ENCODE measurements at places on chromosomes 12 and 14. TPM values are rescaled to one million over a fixed set of nuclear protein-coding genes. Genes with fewer than 3 reads are reported as not detected.

Gene DBX2
- not detected for total RNA-seq

Gene RTL1
- not detected for total RNA-seq

Gene ZC2HC1C
- not detected for total RNA-seq

Gene LRRC10
- total RNA-seq = not detected

Gene TUBA1C
- 90.0 TPM for total RNA-seq

Gene TPPP2
- 0.67 TPM for total RNA-seq

DNA sequence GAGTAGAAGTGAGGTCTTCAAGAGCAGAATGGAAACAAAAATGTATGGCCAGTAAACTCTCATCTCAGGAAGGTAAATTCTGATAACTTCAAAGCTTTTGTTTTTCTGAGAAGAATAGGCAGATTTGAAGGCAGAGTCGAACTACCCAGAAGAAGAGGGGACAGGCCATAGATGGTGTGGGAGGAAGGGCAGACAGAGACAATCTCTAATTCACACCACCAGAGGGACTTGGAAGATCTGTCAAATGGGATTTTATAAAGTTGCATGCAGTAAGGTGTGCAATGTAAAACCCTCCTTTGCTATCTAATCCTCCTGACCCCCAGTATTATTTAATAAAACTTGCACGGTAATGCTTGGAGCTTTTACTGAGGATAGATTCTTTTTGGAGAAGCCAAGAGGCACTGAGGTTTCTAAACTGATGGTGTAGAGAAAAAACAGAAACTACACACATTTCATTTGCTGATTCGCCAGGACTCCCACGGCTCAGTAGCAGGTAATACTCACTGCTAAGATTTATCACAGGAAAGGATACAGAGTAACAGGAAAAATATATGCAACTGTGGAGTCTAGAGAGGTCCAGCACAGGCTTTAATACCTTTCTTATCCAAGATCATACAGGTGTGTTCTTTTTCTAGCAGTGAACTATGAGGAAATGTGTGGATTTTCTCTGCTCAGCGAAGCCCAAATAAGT is 18.3 kb downstream of the SLC38A2 start:
- no peaks in the 10 kb centered on the region for H3K4me1 ChIP-seq
- no peak overlapping the region for H3K27ac ChIP-seq
- no peak for DNase-seq
- no peaks in the 10 kb centered on the region for H3K27me3 ChIP-seq
- H3K36me3 ChIP-seq = no peaks in the 10 kb centered on the region

- H3K4me3 ChIP-seq = no peak overlapping the region
- no peak for DNase-seq
- no peak overlapping the region for H3K27ac ChIP-seq
- H3K27me3 ChIP-seq = no peaks in the 10 kb centered on the region
Observed at GRCh38 chr14:94037954-94038353, 11.8 kb downstream of the OTUB2 start.

GRCh38 chr14:91108941-91109611 is 4.8 kb upstream of the DGLUCY start:
- no peaks in the 10 kb centered on the region for H3K4me1 ChIP-seq
- no peaks in the 10 kb centered on the region for H3K27me3 ChIP-seq
- DNase-seq = peak; percentile 31
- peak overlapping the region; percentile 77 for H3K27ac ChIP-seq
- no peaks in the 10 kb centered on the region for H3K36me3 ChIP-seq

DNA sequence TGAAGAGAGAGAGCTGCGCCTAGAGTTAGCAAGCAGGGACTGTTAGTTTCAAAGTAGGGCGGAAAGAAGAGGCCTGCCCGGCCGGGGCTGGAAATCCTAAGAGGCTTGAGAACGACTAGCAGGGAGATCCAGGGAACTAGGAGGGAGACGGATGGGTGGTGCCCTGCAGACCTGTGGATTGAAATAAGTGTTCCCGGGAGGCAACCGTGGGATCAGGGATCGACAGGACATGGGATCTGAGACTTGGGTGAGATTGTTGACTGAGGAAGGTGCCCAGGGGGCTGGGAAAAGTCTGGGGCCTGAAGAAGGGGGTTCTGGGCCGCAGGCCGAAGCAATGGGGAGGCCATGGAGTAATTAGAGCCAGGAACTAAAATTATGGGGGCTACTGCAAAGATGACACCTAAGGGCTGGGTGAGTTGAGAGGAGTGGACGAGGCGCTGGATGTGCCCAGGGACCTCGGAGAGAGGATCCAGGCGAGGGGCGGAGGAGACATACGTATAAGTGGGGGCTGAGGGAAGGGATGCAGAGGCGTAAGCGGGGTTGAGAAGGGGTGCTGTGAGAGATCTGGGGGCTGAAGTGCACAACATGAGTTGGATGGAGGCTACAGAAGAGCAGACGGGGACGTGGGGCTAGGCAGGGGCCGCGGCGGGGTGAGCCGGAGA is 635 bp downstream of the LTA4H start:
- H3K27me3 ChIP-seq = no peaks in the 10 kb centered on the region
- no peaks in the 10 kb centered on the region for H3K36me3 ChIP-seq
- peak overlapping the region; percentile 95 for H3K27ac ChIP-seq
- DNase-seq = peak; percentile 17
- H3K4me3 ChIP-seq = peak overlapping the region; percentile 98
- H3K4me1 ChIP-seq = peaks cover 8% of the 10 kb centered on the region

- DNase-seq = peak; percentile 66
- no peaks in the 10 kb centered on the region for H3K36me3 ChIP-seq
- H3K4me1 ChIP-seq = peaks cover 8% of the 10 kb centered on the region
- H3K27ac ChIP-seq = peak overlapping the region; percentile 90
- no peak overlapping the region for H3K4me3 ChIP-seq
Observed at GRCh38 chr14:104680806-104681688, 8.4 kb upstream of the INF2 start.

DNA sequence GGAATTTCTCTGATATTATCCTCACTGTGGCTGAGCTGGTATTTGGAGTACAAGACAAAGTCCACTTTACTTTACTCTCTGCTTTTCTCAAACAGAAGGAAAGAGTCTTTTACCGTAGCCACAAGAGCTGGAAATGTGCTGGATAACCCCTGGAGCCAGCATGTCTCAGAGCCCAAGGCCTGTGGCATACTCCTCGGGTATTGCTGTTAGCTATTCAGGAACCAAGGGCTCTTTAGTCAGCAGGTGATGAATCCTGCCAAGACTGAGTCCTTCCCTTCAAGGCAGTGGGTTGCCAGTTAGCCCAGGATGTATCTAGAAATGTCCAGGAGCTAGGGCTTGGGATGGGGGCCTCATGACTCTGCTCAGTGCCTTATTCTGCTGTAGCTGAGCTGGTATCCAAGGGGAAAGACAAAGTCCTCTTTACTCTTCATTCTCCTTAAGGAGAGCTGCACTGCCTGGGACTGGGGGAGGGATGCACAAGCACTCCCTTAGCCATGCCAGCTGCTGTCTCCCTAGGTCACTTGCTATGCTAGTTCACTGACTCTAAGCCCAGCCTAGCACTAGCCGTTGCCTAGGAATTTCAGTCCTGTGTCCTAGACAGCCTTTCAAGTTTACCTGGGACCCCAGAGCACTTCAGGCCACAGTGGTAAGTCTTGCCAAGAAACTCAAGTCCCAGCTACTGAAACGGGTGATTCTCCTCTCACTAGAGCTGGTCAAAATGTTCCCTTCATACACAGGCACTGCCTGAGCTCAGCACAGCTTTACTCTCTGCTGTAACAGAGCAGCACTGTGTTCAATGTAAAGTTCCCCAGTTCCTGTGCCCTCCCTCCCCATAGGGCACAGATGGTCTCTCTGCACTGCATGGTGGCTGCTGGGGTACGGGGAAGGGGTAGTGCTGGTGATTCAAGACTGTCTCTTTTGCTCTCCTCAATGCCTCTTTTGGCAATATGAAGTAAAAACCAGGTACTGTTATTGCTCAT is 136.4 kb downstream of the SLC35F4 start:
- no peak for DNase-seq
- H3K4me1 ChIP-seq = no peaks in the 10 kb centered on the region
- no peaks in the 10 kb centered on the region for H3K27me3 ChIP-seq
- H3K27ac ChIP-seq = no peak overlapping the region
- no peaks in the 10 kb centered on the region for H3K36me3 ChIP-seq

- H3K4me1 ChIP-seq = no peaks in the 10 kb centered on the region
- no peaks in the 10 kb centered on the region for H3K36me3 ChIP-seq
- peak; percentile 88 for DNase-seq
- H3K27me3 ChIP-seq = no peaks in the 10 kb centered on the region
- peak within 1 kb of the TSS; percentile 84 for H3K4me3 ChIP-seq
Observed at GRCh38 chr12:54419088-54419887, at the start of gene ITGA5. ITGA5 (minus strand) TSS chr12:54419266; CDS start chr12:54419198, 68 bp downstream.

- no peak overlapping the region for H3K4me3 ChIP-seq
- no peak for DNase-seq
- H3K27ac ChIP-seq = no peak overlapping the region
- no peaks in the 10 kb centered on the region for H3K36me3 ChIP-seq
Observed at GRCh38 chr12:67909681-67910080, 79.6 kb upstream of the IFNG-AS1 start.

GRCh38 chr14:90651271-90651804 is 164.9 kb downstream of the TTC7B start:
- H3K36me3 ChIP-seq = no peaks in the 10 kb centered on the region
- H3K27ac ChIP-seq = no peak overlapping the region
- no peak for DNase-seq
- H3K27me3 ChIP-seq = no peaks in the 10 kb centered on the region
- no peak overlapping the region for H3K4me3 ChIP-seq

DNA sequence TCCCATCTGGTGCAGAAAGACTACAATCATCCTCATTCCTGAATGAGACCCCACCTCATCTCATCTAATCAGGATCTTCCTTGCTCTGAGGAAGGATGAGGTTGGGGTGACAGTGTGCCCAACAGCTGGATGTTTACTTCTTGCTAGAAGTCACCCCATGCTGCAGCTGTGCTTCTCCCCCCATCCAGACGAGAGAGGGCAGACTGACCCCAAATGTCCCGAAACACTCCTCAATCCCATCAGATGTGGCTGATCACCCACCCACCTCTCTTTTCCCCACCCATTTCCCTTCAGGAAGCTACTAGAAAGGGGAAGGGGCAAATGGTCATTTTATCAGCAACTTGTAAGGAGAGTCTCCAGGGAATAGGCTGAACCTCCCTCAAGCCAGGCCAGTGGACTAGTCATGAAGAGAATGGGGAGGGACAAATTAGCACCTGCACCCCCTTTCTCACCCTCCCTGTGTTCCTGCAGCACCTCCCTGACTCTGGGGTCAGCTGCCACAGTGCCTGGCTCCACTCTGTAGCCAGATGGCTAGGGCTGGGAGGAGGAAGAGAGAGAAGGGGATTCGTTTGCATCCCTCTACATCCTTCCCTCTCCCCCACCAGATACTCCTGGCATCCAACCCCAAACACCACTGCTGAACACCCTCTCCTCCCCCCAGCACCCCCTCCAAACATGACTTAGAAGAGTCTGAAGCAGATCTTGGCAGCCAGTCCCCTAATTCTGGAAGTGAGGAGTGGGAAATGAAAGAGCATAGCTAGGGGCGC is 2.8 kb upstream of the BAZ2A start:
- no peak overlapping the region for H3K4me3 ChIP-seq
- no peaks in the 10 kb centered on the region for H3K27me3 ChIP-seq
- peak overlapping the region; percentile 90 for H3K27ac ChIP-seq
- H3K36me3 ChIP-seq = no peaks in the 10 kb centered on the region

DNA sequence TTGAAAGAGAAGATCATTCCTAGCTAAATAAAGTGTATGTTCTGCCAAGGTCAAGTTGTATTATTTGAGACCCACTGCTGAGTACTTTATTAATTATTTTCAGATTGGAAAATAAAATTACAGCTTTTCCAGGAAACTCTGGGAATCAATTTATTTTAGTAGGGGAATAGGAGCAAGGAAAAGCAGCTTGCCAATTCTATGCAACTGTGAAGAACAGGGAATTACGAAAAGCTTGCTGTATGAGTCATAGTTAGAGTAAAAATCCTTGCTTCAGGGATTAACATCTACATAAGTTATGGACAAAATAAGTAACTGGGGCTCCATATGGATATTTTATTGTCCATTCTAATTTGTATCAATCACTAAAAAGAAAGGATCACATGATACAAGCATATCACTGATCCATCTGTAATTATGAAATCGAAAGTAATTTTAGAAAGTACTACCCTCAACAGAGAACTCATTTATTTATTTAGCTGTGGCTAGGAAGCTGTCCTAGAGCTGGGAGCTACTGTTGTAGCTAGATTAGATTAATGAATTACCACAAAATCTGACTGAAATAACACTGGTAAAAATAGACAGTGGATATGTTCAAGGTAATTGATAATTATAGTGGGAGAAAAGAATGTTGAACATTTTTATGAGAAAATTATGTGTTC is 303.5 kb upstream of the NPAS3 start:
- no peaks in the 10 kb centered on the region for H3K36me3 ChIP-seq
- H3K4me3 ChIP-seq = no peak overlapping the region
- DNase-seq = no peak
- H3K27me3 ChIP-seq = no peaks in the 10 kb centered on the region

- H3K27ac ChIP-seq = no peak overlapping the region
- DNase-seq = no peak
- no peak overlapping the region for H3K4me3 ChIP-seq
- H3K36me3 ChIP-seq = no peaks in the 10 kb centered on the region
Observed at GRCh38 chr12:48985475-48985897, 7.4 kb downstream of the WNT1 start.

DNA sequence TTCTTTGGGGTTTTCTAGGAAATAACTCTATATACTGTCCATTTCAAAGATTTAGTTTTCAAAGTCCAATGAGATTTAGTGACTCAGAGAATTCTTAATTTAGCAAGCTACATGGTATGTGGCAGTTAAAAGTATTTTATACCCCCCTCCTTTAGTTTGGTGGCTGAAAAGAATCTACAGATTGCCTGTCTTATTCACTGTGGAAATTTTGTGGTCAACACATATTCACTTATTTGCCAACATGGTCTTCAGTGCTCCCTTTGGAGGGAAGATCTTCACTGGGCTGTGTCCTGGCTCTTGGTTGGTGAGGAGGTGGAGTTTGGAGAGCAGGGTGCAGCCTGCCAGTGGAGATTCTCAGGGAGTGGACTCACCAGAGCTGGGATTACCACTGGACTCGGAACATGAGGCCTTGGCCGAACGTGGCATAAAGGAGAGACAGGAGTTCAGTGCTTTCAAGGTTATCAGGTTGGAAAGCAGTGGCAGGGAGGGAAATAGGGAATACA is 39.8 kb downstream of the SAMD4A start:
- no peak overlapping the region for H3K4me3 ChIP-seq
- no peaks in the 10 kb centered on the region for H3K27me3 ChIP-seq
- DNase-seq = no peak
- no peaks in the 10 kb centered on the region for H3K4me1 ChIP-seq
- H3K27ac ChIP-seq = peak overlapping the region; percentile 9

GRCh38 chr14:99802301-99803105 is 9.3 kb downstream of the EML1 start:
- no peaks in the 10 kb centered on the region for H3K4me1 ChIP-seq
- no peaks in the 10 kb centered on the region for H3K27me3 ChIP-seq
- no peaks in the 10 kb centered on the region for H3K36me3 ChIP-seq
- no peak overlapping the region for H3K27ac ChIP-seq
- H3K4me3 ChIP-seq = no peak overlapping the region
- DNase-seq = no peak

- H3K4me1 ChIP-seq = no peaks in the 10 kb centered on the region
- no peaks in the 10 kb centered on the region for H3K36me3 ChIP-seq
- no peak overlapping the region for H3K27ac ChIP-seq
- no peaks in the 10 kb centered on the region for H3K27me3 ChIP-seq
- H3K4me3 ChIP-seq = no peak overlapping the region
- DNase-seq = no peak
Observed at GRCh38 chr14:51228391-51228790, 11.7 kb upstream of the TMX1 start.

GRCh38 chr12:49342914-49343731 is 3.6 kb upstream of the DNAJC22 start:
- H3K4me1 ChIP-seq = peaks cover 7% of the 10 kb centered on the region
- H3K27me3 ChIP-seq = peaks cover 31% of the 10 kb centered on the region
- no peak overlapping the region for H3K27ac ChIP-seq
- no peak for DNase-seq
- no peaks in the 10 kb centered on the region for H3K36me3 ChIP-seq
- H3K4me3 ChIP-seq = peak overlapping the region; percentile 37

- no peak overlapping the region for H3K27ac ChIP-seq
- H3K27me3 ChIP-seq = no peaks in the 10 kb centered on the region
- no peak overlapping the region for H3K4me3 ChIP-seq
- no peaks in the 10 kb centered on the region for H3K4me1 ChIP-seq
Observed at GRCh38 chr12:124044809-124045321, 71.8 kb downstream of the ZNF664 start.

All from uterus (tissue), 4 donors.